Common myeloid progenitor, CD34-positive (primary cell): ENCODE measurements at places on chromosomes 2 and 18.

- no peak for DNase-seq
These were observed 297.1 kb downstream of the ARHGAP15 start for GRCh38 chr2:143426296-143426695.

DNA sequence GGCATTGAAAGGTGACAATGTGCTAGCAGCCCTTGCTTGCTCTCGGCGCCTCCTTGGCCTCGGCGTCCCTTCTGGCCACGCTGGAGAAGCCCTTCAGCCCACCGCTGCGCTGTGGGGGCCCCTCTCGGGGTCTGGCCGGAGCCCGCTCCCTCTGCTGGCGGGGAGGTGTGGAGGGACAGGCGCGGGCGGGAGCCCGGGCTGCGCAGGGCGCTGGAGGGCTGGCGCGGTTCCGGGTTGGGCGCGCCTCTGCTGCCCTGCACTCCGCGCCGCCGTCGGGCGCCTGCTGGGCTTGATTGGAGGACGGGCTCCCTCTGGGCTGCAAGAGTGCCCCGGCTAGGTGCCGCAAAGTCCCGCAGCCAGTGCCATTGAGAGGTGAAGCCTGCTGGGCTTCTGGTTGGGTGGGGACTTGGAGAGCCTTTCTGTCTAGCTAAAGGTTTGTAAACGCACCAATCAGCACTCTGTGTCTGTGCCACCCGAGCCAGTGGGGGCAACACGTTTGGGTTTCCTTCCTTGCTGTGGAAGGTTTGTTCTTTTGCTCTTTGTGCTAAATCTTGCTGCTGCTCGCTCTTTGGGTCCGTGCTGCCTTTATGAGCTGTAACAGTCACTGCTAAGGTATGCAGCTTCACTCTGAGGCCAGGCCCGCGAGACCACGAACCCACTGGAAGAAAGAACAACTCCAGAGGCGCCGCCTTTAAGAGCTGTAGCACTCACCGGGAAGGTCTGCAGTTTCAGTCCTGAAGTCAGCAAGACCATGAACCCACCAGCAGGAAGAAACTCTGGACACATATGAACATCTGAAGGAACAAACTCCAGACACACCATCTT lies 14.8 kb upstream of the IMP4 start:
- peak; percentile 8 for DNase-seq

DNA sequence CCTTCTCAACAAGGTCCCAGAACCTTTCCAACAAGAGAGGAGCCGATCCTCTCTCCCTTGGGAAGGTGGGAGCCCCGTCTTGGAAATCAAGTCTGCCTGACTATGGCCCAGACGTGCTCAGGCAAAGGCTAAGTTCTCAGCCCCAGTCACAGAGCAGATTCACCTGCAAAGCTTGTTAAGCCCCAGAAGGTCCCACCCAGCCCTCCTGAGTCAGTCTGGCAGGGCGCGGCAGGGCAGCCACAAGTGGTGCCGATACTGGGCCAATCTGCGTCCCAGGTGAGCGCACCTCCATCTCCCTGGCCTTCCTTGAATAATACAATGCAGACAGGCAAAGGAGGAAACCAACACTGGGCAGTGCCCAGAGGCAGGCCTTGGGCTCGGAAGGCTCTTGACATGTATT lies 15.0 kb downstream of the CRACDL start:
- no peak for DNase-seq

- DNase-seq = no peak
These were observed 238.8 kb downstream of the RNF152 start for GRCh38 chr18:61653823-61654551.

DNA sequence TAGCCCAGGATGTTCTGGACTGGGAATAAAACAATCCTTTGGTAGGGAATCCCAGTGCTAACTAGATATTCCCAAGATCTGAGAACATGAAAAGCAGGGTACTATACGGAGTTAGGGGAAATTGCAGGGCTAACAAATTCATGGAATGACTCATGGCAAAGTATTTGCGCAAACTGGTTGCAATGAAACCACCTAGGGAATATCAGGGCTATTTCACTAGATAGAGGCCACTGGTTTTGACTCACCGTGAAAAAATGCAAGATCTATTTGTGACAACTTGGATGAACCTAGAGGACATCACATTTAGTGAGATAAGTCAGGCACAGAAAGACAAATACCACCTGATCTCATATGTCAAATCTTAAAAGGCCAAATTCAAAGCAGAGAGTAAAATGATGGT lies 233.3 kb downstream of the MBD2 start:
- no peak for DNase-seq

DNA sequence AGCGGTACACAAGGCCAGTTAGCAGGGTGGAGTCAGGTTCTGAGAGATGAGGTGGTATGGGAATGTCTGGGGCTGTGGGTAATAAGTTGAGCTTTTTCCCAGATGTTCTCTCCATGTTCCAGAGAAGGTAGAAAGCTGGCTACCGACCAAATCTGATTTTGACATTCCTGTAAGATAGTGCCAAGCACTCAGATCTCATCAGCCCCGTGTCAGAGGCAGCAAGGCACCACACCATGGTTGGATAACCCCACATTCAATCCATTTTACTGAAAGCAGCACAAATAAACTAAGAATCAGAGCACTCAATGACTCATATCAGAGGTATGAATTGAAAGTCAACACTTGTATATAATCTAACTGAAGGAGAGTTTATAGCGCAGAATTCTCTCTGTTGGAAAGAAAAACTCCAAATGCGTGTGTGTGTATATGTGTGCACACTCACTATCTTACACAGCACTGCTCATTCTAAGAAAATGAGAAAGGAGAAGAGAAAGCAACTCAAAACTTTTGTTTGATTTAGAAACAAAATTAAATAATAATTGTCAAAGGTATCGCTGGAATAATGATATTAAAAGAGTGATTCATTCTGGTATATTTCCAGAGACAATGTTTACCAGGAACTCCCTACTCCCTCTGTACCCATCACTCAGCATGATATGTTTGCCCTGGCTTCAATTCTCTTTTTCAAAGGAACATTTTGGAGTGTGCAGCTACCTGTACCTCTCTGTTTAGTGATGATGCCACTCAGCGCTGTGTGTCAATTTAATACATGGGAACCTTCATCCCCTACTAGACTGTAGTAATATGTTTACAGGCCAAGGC lies 375.1 kb upstream of the ID2 start:
- no peak for DNase-seq

GRCh38 chr2:121078899-121079298 lies 206.1 kb downstream of the TFCP2L1 start:
- DNase-seq = no peak

- DNase-seq = no peak
These were observed 211.4 kb downstream of the EPHA4 start for GRCh38 chr2:221360742-221361141.

GRCh38 chr2:220593526-220593925 lies 966.1 kb downstream of the SLC4A3 start:
- DNase-seq = no peak

DNA sequence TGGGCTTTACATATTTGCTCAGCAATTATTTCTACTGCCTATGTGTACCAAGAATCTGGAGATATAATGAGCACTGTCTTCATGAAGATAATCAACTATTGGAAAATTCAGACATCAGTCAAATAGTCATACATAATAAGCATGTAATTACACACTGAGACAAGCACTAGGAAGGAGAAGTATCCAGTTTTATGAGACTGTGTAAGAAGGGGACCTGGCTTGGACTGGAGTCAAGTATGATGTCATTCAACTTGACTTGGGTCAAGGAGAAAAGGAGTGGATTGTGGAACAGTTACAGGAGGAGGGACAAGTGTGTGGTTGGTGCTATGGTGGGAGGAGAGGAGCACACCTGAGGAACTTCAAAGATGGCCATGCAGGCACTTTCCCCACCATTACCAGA lies 419.8 kb upstream of the TRIB2 start:
- DNase-seq = no peak

DNA sequence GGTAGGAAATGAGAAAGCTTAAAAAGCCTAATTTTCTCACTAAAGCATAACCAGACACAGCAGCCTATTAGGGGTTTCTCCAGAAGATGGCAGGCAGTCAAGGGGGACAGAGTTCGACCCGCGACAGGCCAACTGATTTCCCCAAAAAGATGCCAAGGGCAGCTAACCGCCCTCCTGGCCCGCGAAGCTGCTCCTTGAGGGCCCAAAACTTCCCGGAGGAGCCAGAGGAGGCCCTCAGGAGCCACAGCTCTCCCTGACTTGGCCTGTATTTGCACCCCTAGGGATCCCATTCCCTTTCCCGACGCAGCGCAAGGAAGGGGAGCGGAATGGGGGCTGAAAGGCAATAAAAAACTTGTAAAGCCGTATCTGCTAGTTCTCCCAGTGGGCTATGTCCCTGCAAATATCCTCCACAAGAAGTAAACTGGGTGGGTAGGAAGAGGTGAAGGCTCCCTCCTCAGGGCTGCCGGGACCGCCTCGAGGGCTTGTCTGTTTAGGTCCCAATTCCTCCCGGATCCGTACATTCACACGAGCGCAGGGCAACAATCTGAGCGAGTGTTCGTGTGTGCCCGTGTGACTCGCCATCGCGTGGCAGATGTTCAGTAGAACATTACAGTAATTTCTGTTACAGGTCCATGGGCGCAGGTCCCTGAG lies 756 bp upstream of the NAGK start:
- DNase-seq = peak; percentile 30

DNA sequence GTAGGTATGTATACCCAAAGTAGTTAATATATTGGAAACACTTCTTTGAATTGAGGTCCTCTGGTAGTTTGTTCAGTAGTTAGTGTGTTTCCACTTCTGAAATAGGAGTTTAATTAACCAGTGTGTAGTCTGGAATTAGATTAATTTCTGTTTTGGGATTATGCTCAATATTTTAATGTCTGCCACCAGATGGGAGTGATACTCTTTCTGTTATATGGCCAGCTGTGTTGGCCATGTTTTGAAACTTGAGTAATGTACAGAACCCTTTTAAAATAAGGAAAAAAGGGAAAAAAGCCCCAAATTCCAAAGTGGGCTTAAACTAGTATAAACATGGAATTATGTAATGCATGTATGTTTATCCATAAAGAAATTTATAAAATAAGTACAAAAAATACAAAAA lies 147.7 kb downstream of the CTNNA2 start:
- DNase-seq = no peak

DNA sequence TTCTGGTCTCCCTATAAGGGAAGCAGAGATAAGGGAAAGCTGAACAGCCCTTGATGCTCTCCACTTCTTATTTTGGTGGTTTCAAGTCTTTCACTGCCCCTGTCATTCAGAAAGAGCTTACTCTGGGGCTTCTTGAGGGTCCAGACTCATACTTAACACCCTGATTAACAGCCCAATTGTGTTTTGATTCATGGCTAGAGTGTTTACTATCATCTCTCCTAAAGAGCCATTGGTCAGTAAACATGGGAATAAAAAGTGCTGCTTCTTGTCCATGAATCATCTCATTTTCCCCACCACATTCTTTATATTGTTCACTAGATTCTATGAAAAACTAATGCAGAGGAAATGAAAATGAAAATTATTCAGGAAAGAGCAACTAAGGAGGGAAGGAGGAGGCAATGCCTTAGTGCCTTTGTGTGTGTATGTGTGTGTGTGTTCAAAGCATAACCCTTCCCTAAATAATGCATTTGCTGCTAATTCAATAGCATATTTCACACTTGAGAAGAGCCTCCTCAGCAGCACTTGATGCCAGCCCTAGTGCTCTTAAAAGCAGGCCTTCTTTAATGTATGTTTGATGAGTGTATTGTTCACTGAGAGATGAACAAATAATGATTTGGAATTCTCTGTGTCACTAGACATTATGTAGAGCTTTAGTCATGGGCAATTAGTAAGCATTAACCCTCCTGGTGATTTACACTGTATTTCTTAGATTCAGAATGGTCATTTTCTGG lies 63.5 kb downstream of the DCC start:
- no peak for DNase-seq

DNA sequence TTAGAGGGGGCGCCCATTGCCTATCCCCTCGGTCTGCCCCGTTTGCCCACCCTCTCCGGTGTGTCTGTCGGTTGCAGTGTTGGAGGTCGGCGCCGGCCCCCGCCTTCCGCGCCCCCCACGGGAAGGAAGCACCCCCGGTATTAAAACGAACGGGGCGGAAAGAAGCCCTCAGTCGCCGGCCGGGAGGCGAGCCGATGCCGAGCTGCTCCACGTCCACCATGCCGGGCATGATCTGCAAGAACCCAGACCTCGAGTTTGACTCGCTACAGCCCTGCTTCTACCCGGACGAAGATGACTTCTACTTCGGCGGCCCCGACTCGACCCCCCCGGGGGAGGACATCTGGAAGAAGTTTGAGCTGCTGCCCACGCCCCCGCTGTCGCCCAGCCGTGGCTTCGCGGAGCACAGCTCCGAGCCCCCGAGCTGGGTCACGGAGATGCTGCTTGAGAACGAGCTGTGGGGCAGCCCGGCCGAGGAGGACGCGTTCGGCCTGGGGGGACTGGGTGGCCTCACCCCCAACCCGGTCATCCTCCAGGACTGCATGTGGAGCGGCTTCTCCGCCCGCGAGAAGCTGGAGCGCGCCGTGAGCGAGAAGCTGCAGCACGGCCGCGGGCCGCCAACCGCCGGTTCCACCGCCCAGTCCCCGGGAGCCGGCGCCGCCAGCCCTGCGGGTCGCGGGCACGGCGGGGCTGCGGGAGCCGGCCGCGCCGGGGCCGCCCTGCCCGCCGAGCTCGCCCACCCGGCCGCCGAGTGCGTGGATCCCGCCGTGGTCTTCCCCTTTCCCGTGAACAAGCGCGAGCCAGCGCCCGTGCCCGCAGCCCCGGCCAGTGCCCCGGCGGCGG lies 1.7 kb downstream of the MYCN start:
- DNase-seq = peak; percentile 35

DNA sequence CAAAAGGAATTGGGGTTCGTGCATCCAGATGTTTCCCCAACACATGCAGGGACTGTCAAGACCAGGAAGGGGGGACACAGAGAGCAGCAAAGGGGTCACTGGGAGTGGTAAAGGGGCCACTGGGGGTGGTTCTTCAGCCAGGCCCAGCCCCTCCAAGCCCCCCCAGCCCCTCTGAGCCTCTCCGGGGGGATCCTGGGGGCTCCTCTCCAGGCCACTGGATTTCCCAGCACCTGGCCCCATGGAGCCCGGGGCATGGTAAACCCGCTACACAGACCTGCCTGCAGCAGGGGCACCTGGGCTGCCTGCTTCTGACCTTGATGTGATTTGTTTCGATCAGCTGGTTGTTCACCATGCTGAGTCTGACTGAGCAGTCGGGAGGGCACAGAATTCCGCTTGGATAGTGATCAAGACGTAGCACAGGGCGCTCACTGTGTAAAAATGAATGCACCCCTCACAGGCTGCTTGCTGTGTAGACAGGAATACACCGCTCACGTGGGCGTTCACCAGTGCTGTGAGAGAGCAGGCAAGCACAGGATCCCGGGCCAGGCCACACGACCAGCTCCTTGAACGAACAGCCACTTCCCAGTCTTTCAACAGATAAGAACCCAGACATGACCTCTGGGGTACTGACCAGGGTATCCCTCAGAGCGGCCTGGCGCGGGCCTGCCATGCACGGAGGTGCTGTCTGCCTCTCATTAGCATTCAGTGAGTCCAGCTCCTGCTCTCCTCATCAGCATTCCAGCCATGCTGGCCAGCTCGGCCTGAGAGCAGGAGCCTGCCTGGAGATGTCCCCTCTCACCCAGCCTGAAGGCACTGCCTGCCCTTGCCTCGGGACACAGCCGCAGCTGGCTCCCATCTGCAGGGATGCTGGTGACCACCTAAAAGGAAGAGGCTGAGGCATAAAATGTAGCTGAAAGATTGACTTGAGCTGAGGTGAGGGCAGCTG lies 73.3 kb upstream of the OTOS start:
- no peak for DNase-seq

- DNase-seq = no peak
These were observed 4.7 kb downstream of the DDX1 start for GRCh38 chr2:15596350-15596749.
